ENCODE measurements at places on chromosomes 4 and X.
A peak's percentile ranks its signal among the peaks of the same experiment; 100 is the strongest.

- no peak for DNase-seq
Measured at GRCh38 chr4:82484996-82485783, 54.8 kb downstream of the ENOPH1 start.

DNA sequence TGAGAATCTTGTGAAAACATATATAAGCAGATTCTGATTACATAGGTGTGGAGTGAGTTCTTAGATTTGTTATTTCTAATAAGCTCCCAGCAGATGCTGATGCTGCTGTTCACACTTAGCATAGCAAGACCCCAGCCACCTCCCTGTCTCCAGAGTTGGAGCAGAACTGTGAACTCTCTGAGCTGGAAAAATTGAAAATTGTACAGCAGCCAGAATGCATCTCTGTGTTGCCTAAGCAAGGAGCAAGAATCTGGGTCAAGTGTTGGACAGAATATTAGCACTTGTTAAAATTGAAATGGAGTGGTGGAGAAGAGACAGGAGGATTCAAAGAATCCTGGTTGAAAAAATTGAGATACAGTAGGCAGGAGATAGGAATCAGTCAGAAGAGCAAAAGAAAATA, 146.6 kb upstream of the FAM47C start:
- peak; percentile 7 for DNase-seq

GRCh38 chrX:72492499-72492898, 80.1 kb downstream of the HDAC8 start:
- no peak for DNase-seq

DNA sequence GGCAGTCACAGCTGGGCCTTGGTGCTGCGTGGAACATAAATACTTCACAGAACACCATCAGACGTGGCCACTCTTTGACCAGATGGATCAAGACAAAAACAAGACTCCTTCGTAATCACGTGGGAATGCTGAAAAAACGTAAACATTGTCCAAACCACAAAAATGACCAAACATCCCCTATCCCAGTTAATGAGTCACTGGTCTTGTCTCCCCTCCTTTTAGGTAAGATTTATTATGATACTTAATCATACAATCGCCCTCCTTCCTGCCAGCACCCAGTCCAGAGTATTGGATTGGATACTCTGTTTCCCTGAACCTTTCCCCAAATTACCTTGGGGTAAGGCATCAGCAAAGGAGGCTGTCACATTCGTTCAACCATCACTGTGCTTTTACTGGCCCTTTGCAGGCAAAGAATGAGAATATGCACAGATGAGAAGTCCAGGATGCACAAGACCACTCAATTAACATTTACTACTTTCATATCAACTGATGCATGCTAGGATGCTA, 601 bp upstream of the TCEANC start:
- DNase-seq, result no peak

DNA sequence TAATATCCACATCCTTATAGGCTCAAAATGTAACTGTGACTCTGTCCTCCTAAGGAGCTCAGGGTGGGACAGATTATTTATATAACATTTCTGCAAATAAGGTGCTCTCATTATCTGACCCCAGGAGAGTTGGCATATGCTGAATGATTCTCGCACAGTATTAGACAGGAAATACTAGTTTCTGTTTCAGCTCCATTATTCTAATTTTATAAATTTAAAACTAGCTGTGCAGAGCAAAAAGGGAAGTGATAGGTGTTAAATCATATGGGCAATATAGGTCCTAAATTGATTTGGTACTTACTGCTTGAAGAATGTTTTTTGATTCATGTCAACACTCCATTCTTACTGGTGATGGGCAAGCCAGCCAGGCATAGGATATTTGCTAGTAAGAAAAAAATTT, 141.5 kb downstream of the GLRA2 start:
- DNase-seq, result no peak

DNA sequence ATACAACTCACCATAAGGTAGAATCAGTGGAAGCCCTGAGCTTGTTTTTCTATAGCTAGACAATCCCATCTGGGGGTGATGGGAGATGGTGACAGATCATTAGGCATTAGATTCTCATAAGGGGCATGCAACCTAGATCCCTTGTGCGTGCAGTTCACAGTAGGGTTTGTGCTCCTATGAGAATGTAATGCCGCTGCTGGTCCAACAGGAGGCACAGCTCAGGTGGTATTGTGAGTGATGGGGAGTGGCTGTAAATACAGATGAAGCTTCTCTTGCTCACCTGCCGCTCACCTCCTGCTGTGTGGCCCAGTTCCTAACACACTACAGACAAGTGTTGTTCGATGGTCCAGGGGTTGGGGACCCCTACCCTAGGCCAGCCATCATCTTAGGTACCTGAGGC, 5.9 kb upstream of the GATB start:
- no peak for DNase-seq

GRCh38 chr4:68569466-68570121, 6.5 kb downstream of the UGT2B17 start:
- DNase-seq, result no peak

DNA sequence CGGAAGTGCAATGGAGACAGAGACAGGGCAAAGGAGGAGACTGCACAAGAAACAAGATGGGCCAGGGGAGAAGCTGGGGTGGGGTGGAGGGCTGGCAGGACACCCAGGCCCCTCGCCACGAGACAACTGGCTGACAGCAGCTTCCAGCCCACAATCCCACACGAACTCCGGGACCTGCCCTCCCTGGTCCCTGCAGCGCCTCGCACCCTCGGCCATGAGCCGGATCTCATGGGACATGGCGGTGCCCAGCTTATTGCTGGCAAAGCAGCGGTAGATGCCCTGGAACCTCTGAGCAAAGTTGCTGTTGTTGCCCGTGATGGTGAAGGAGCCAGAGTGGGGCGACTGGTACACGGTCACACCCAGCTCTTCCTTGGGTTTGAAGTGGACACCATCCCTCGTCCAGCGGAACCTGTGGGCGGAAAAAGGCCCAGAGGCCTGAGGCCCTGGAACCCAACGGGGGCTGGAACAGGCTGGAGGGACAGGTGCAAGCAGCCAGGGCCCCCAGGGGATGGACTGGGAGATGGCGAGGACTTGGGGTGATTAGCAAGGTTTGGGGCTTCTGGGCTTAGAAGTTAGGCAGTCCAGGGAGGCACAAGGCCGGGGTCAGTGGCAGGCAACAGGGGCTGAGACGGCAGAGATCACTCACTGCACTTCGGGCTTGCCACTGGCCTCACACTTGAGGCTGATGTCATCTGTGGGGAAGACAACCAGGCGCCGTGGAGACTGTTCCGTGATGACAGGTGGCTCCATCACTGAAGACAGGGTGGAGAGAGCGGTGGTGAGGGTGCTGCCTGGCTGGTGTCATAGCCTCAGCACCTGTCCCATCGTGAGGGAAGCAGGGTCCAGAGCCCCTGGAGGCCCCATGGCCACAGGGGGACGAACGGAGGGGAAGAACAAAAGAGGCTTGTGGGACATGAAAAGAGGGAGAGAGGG, 13.8 kb downstream of the L1CAM start:
- DNase-seq, result no peak

DNA sequence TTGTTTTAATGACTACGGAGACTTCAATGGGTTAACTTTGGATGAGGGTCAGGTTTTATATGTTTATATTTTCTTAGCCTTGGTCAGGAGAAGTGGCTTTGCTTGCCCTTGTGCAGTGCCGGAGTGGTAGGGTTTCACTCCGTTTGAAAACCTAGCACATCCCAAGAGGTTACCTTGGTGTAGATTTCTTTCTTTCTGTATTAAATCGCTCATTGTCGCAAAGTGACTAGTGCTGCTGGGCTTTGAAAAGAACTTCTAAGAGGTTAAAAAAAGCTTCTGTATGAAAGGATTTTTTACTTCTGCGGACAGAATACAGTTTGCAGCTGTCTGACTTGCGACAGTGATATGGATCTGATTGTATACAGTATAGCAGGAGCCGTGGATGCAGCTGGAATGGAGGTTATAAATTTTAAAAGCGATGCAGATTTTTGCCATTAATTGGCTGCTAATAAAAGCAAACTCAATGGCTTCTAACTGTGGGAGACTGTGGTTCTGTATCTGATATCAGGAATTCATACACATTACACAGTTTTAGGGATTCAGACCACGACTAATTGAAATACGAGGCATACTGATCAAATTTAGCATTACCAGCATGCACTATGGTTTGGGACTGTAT, 340.9 kb upstream of the PITX2 start:
- no peak for DNase-seq

- DNase-seq, result no peak
Measured at GRCh38 chr4:1948892-1949436, 59.8 kb downstream of the NELFA start.

GRCh38 chr4:101649790-101650515, 140.6 kb upstream of the BANK1 start:
- peak; percentile 23 for DNase-seq

DNA sequence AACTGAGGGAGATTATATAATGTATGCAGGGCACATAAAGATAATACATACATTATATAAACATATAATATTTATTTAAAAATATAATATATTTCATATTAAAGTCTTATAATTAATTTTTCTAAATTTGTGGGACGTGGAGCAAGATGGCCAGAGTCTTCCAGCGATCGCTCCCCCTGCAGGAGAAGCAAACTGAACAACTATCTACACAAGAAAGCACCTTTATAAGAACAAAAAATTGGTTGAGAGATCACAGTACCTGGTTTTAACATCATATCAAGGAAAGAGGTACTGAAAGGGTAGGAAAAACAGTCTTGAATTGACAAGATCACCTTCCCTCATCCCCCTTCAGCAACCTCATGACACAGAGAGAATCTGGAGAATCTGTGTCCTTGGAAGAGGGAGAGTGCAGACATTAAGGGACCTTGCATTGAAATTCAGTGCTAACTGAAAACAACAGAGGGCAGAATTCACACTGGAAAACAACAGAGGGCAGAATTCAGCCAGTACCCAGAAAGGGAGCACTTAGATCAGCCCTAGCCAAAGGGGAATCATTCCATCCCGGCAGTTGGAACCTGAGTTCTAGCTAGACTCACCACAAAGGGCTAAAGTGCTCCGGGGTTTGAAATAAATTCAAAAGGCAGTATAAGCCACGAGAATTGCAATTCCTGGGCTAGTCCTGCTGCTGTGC, 262.5 kb upstream of the NDST3 start:
- no peak for DNase-seq

DNA sequence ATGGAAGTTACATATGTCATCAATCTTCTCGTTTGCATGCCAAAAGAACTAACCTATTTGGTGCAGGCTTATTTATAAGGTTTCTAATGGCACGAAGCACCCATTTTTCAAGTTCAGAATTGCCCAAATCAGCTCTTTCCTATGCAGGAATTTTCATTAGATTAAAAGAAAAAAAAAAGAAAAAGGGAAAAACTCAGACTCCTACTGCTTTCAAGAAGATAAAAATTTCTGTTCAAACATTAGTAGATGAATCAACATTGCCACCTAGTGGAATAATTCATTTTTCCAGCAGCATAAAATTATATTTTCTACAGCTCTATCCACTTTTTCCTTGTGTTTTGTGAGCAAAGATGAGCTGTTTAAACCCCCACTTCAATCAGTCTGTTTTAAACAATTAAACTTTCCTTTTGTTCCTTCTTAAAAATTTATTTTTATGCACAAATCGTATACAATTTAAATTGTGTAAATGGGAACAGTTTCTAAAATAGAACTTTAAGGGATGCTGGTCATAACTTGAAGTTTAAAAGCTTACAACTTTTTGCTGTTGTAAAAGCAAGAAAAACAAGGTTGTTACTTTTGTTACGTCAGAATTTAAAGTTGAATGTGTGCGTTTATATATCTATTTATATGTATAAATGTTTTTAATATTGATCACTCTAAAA, 309.9 kb downstream of the ARAP2 start:
- DNase-seq, result peak; percentile 17

DNA sequence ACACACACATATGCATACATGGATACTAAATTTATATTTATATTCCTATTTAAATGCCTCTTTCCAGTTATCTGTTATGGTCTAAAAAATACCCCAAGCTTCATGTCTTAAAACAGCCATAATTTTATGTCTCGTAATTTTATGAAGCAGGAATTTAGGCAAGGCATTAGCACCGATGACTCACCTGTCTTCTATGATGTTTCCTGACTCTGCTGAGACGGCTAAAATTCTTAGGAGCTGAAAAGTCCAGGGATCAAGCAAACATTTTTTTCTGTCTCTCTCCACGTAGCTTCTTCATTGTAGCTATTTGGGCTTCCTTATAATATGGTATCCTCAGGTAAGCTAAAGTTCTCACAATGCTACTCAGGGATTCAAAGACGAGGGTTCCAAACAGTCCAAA, 930.3 kb downstream of the STIM2 start:
- DNase-seq, result no peak

Data from Ammon's horn (tissue), 1 donor.